IMR-90 (cell line): ENCODE measurements at places on chromosomes 7 and 10. TPM values are rescaled to one million over a fixed set of nuclear protein-coding genes. Genes with fewer than 3 reads are reported as not detected.

ARHGEF5 gene
- 0.10 and 0.19 TPM in 2 replicates for polyA plus RNA-seq

GRCh38 chr7:151114151-151115090 is 28.1 kb downstream of the AGAP3 start:
- no peak for DNase-seq

DNA sequence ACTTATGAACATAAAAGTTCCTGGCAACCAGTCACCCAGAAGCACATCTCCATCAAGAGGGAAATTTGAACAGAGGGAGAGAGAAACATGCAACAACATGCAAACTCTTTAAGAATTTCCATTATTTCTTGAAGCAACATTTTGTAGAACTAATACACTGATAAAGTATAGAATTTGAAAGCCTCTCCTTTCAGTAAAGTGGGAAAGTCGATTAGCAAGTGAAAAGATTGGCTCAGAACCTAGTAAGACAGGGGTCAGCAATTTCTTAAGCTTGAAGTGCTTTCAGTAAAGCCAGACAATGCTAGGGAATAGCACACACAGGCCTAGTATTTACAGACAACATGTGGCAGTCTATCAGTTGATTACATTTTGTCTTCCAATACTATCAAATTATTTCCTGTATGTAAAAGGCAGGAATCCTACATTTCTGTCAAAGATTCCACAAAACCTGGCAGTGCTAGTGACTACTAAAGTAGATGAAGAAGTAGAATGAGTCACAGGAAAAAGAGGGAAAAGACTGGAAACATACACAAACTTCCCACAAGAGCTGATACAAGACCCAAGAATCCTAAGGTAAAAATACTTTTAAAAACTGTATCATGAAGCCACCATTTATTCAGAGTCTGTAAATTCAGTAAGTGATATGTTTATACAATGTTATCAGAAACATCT is 25.2 kb downstream of the DNAJC1 start:
- DNase-seq = peak; percentile 81

DNA sequence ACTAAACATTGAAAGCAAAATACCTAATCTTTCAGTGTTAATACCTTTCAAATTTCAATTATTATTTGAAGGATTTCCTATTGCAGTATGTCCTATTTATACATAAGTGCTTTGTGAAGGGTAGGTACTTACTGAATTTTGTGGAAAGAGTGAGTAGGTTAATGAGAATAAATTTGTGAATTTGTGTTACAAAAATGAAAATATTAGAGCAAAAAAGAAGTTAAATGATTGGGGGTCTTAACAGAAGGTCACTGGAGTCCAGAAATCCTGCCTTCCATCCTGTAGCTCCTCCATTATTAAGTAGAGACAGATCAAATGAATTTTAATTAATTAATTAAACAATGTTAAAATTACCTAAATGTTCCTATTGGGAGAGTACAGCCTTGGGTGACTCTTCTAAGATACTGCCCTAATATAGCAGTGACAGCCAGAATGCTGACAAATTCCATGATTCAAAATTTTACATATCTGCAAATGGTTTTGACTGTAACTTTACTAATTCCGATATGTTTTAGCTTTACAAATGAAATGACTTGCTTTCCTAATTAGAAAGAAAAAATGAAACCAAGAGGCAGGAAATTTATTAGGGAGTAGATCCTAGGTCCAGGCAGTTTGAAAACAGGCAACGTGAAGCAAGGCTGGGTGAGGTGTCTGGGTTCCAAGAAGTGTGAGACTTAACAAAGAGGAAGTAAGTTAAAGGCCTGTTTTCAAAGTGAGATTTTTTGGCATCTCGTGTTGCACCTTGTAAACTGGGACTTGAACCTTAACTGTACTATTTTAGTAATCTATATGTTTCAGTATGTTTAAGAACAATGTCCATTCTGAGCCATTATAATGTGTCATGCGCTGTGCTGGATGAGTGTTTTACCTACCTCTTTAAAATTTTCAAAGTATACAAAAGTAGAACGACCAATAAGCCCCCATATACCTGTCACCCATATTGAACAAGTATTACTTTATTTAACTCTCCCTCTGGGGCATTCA is 1.5 kb downstream of the PIK3CG start:
- no peak for DNase-seq

DNA sequence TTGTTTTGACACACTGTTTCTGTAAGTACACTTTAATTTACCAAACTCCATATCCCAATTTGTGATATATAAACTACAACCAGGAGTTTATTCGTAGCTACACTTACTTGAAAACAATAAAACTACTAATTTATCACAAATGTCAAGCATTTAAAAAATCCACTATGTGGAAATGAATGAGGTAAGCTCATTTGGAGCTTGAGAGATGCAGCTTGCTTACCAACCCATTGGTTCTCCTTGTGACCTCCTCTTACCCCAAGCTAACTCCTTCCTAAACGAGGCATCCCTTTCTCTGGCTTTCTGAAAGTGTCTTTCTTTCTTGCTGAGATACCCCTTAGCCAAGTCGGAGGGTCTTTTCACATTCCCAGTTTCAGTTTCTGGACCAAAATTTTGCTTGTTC is 2.5 kb downstream of the OR6V1 start:
- no peak for DNase-seq

GRCh38 chr10:22340329-22341189 is 4.7 kb upstream of the SPAG6 start:
- DNase-seq = peak; percentile 82

DNA sequence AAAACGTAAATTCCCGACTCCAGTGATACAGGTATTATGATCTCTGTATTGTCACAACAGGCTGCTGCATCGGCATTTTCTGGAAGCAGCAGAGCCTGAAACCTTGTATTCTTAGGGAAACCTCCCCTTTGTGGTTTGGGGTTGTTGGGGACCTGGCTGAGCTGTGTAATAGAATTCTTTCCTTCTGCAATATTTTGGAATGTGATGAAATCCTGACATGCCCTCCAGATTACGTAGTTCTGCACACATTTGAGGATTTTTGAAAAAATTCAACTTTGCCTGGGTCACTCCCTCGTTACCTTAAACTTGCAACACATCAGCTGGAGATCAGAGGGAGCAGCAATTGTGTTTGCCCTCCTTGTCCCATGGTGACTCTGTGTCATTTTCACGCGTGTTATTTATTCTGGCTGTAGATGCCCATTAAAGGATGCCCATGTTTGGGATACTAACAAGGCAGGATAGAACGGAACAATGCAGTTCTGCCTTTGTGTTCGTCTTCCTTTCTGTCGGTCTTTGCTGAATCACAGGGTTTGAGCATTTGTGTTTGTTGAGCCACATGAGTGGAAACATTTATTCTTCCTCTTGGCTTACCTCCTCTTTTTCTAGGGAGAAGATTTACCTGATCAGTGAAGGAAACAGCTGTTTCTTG is 181.7 kb downstream of the TCF7L2 start:
- peak; percentile 80 for DNase-seq

DNA sequence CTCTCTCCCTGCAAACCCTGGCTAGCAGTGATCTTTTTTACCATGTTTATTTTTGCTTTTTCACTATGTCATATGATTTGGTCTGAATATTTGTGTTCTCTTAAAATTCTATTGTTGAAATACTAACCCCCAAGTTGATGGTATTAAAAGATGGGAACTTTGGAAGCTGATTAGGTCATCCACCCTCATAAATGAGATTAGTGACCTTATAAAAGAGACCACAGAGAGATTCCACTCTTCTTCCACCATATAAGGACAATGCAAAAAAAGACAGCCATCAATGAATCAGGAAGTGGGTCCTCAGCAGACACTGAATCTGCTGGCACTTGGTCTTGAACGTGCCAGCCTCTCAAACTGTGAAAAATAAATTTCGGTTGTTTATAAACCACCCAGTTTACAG is 112.8 kb upstream of the KCND2 start:
- DNase-seq = no peak
